ENCODE measurements at places on chromosomes 2 and 18. TPM values are rescaled to one million over a fixed set of nuclear protein-coding genes. Genes with fewer than 3 reads are reported as not detected.

Gene DAW1
- total RNA-seq: not detected

- DNase-seq: no peak
These were observed 37.8 kb upstream of the FZD5 start for GRCh38 chr2:207807516-207807915.

Gene PJVK
- total RNA-seq: 0.50 TPM

- DNase-seq: no peak
These were observed 10.5 kb upstream of the SLC1A4 start for GRCh38 chr2:64978514-64979268.

DNA sequence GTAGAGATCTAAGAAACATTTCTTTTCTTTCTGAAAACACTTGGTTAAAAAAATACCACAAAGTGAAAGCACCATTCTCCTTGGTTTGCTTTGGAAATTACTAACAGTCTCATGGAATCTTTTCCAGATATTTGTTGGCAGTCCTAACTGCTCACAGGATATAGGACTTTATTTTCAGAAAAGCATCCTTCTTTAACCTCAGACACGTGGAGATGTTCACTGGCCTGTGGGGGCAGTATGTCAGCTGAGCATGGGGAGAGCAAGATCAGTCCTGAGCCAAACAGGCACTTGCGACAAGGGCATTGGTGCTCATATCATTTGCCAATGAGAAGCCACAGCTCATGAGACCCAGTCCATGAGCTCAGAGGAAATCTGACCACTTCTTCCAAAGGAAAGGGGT lies 371.9 kb downstream of the NBAS start:
- DNase-seq: no peak

DNA sequence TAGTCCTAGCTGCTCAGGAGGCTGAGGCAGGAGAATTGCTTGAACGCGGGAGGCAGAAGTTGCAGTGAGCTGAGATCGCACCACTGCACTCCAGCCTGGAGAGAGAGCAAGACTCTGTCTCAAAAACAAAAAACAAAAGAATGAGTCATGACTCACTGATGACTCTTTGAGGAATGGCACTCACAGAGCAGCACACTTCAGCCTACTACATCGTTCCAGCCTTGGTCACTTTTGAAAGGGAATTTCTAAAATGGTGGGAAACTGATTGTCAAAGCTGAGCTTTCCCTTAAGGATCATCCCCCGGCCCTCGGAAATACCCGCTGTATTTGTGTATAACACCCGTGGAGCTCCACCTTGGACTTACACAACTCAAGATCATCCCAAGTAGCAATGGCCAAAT lies 217.3 kb upstream of the HS6ST1 start:
- no peak for DNase-seq

Gene KIAA2012
- total RNA-seq: not detected

Gene MAP2
- not detected for total RNA-seq

GRCh38 chr2:222745836-222746559 lies 74.5 kb downstream of the MOGAT1 start:
- DNase-seq: no peak

DNA sequence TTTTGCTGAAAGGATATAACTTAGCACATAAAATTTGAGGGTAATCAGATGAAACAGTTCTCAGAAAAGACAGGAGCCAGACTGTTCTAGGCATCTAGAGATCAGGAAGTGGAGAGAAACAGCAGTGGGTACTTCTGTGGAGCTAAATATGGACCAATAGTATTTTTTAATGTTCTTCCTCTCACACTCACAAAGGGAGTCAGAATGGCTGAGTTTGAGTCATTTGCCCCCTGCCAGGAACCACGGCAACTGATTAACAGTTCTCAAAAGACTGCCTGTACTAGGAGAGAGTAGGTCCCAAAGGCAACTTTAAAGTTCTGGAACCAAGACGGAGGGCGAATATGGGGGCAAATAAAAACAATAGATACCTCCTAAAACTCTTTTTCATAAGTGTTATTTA lies 107.5 kb downstream of the GULP1 start:
- no peak for DNase-seq

- DNase-seq: no peak
These were observed 5.9 kb upstream of the POLE4 start for GRCh38 chr2:74952575-74952974.

- DNase-seq: no peak
These were observed 714.6 kb downstream of the ERBB4 start for GRCh38 chr2:211823886-211824479.

- no peak for DNase-seq
These were observed 71.6 kb upstream of the EFEMP1 start for GRCh38 chr2:55995211-55995610.

DNA sequence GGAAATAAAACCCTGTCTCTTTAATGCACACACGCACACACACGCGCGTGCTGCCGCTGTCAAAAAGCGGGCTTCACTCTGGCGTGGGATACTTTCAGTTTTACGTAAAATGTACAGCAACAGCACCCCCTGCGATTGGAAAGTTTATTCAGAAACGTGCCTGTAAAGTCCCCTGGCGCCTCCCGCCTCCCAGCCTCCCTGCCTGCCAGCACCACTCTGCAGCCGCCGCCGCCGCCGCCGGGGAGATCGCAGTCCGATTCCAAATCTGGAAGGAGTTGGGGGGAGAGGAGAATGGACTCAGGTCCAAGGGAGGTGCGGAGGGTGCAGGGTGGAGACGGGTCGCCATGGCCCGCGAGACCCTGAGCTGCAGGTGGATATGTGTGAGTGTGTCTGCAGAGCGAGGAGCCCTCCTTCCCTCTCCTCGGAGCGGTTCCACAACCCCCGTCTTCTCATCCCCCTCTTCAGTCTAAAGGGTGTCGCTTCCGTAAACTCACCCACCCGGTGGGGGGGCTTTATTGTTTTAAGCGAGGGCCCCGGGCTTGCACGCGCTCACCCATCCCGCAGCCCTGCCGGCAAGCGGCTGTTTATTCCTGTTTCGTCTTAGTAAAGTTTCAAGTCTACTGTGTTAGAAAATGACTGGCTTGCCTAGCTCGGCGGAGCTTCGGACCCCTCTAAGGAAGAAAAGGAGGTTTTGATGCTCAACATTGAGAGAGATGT lies 1.8 kb upstream of the BCL11A start:
- DNase-seq: peak; percentile 74
